Head of caudate nucleus (tissue), 42 donors: ENCODE measurements at places on chromosomes 7 and 10.

GRCh38 chr10:123766761-123767160 is 100.6 kb downstream of the GPR26 start:
- no peak for DNase-seq

DNA sequence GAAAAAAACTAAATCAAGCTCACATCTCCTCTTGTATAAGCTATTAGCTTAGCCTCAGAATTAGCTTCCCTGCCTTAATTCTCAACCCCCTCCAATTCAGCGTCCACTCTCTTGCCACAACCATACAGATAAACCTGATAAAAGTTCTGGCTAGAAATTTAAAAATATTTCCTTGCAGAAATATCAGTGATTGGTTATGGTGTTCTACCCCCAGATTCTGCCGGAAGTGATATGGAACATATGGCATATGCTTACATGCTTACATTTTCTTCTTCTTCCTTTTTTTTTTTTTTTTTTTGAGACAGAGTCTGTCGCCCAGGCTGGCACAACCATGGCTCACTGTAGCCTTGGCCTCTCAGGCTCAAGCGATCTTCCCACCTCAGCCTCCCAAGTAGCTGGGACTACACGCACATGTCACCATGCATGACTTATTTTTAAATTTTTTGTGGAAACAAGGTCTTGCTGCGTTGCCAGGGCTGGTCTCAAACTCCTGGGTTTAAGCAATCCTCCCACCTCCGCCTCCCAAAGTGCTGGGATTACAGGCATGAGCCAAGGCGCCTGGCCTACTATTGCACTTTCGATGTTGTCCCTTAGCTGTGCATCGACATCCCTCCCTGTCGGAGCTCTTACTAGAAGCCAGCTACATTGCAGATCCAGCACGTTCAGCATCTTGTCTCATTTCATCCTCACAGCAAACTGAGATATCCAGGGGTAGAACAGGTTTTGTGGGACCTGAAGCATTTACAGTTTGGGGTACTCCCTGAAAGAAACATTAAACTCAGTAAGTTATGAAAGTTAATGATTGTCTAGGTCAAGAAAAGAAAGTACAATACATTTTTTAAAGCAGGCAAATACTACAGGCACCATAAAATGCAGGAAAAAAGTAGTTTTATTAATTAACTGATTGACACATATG is 205.6 kb upstream of the TCF7L2 start:
- DNase-seq: no peak

DNA sequence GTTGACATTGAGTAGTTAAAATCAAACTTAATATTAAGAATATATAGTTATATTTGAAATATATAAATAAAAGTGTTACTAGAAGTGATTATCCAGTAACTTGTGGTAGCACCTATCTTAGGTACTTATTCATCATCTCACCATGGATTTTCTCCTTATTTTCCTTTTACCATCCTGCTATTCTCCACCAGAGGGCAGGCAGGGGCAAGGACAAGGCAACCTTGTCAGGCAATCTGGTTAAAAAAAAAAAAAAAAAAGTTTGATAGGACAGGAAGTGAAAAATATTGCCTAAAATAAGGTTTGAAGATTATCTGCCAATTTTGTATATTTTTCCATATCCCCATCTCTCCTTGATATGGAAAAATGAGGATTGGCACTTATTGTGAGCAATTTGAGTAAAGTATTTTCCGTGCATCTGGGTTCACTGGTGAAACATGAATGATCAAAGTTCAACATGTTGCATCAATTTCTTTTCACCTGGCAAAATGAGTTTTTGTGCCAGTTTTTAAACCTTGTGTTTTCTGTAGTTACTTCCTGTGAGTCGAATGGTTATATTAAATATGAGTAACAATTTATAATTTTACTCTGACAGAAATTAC is 256.7 kb downstream of the AGMO start:
- no peak for DNase-seq

DNA sequence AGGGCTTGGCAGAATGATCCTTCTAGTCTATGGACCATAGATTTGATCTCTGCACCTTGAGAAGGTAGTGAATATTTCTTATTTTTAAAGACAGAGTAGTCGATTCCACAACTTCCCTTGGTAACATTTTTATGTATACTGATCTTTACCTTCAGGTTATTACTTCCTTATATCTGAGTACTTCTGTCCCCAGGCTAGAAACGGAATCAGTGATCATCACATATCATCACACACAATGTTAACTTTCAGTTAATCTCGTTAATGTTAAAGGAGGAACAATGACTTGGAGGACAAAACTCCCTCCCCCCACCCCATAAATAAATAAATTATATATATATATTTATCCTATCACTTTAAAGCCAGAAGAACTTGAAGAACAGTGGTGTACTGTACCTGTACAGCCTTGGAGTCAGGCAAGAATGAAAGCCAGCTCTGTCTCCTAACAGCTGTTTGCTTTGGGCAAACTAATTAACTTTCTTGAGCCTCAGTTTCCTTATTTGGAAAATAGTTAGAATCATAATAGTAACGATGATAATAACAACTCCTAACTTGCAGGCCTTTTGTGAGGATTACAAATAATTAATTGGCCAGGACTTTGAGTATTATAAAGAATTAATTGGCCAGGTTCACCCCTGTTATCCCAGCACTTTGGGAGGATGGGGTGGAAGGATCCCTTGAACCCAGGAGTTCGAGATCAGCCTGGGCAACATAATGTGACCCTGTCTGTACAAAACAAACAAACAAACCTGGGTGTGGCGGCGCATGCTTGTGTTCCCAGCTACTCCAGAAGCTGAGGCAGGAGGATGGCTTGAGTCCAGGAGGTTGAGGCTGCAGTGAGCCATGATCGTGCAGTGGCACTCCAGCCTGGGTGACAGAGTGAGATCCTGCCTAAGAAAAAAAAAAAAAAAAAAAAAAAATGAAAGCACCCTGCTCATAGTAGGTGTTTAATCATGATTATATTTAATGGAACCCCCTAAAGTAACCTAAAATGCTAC is 63.5 kb downstream of the SAMD9 start:
- DNase-seq: no peak

- no peak for DNase-seq
Measured at GRCh38 chr7:71482284-71482683, 350.3 kb downstream of the GALNT17 start.

DNA sequence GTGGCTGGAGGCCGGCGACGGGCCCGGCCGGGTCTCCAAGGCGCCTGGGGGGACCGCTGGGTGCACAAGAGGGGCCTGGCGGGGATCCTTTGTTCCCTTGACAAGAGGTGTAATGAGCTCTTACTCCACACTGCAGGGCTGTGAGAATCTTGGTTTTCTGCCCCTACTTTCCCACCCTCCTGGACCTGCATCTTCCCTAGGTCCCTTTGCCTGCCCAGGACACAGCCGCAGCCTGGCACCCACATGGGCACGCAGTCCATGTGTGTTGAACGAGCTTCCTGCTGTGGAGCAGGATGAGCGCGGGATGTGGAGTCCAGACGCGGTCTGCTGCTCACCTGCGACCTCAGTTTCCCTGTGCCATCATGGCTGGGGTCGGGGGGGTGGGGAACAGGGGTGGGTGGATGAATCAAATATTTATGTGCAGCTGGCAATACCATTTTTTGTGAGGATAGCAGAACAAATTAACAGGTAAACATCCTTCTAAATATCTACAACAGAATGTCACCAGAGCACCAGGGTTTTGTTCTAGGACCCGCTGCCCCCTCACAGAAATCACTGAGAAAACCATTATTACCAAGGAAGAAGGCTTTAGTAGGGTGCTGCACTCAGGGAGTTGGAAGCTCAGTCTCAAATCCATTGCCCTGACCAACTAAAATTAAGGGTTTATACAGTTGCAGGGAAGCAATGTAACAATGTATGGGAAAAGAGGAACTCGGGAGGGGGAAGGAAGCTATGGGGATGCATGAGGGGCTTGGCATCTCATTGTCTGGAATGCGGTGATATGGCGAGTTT is 474 bp upstream of the NSMCE4A start:
- no peak for DNase-seq

DNA sequence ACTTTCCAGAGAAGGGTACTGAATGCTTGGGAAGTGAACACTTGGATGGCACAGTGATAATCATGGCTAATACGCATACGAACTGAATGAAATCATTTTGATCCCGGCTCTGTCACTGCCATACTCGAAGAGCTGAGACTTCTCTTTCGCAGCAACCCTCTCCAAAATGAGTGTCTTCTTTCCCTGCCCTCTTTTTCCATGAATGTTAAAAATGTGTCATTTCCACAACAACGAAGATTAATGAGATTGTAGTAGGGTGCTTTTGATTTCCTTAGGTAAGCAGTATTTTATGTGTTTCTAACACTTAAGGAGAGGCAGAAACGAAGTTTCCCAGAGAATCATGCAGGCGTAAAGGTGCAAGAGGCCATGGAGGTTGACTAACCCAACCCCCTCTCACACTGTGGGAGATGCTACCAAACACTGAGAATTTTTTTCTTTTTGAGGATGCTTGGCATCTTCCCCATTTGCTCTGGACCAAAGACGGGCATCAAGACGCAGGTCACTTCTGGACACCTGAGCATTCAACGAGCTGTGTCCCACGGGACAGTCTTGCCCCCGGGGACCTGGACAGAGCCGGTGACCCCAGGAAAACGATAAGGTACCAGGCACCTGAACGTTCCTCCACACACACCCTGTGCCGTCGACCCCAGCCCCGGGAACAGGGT is 823 bp downstream of the COPG2 start:
- peak; percentile 2 for DNase-seq

DNA sequence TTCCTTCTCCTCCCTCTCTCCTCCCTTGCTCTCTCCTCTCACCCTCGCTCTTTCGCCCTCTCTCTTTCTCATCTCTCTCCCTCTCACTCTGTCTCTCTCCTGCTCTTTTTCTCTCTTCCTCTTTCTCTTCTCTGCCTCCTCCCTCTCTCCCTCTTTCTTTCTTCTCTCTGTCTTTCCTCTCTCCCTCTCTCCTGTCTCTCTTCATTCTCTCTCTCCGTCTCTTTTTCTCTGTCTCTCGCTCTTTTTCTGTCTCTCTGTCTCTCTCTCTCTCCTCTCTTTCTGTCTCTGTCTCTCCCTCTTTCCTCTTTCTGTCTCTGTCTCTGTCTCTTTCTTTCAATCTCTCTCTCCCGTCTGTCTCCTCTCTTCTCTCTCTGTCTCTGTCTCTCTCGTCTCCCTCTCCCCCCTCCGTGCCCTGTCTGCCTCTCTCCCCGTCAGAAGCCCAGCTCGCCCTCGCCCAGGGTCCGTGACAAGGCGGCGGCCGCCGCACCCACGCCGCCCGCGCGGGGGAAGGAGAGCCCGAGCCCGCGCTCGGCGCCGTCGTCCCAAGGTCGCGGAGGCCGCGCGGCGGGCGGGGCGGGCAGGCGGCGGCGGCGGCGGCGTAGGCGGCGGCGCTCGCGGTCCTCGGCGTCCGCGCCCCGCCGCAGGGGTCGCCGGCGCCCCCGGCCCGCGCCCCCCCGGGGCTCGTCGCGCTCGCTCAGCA is 21.3 kb upstream of the HSPB1 start:
- no peak for DNase-seq

GRCh38 chr10:106474876-106475275 is 689.6 kb downstream of the SORCS1 start:
- DNase-seq: no peak

DNA sequence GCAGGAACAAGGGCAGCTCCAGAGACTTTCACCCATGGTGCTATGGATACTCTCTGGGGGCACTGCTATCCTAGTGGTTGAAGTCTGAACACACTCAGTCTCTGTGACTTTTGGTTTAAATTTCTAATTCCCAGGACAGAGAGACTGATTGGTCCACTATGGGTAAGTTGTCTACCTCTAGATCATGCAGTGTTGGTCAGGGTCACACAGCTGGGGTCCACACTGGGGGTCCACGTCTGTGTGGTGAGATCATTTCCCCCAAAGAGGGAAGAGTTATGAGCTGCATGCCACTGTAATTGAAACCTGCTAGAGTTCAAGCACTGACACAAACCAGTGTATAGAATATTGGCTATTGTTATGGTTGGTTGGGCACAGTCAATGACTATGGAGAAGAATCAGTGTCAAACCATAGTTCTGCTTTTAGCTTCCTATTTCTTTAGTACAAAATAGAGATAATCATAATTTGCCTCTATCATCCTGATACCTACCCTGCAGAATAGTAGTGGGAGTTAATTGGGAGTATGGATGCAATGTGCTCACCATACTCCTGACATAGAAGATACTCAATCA is 101.6 kb downstream of the PRTFDC1 start:
- no peak for DNase-seq

GRCh38 chr10:23079700-23080099 is 15.7 kb upstream of the MSRB2 start:
- no peak for DNase-seq

- DNase-seq: peak; percentile 82
Measured at GRCh38 chr10:71319042-71319799, at the start of gene SLC29A3. Gene SLC29A3 (plus strand): TSS chr10:71319259. CDS start chr10:71319310, 51 bp downstream.

GRCh38 chr7:32458025-32458424 is 32.2 kb downstream of the LSM5 start:
- no peak for DNase-seq

GRCh38 chr10:35040760-35041501 is 49.2 kb downstream of the CUL2 start:
- DNase-seq: no peak

DNA sequence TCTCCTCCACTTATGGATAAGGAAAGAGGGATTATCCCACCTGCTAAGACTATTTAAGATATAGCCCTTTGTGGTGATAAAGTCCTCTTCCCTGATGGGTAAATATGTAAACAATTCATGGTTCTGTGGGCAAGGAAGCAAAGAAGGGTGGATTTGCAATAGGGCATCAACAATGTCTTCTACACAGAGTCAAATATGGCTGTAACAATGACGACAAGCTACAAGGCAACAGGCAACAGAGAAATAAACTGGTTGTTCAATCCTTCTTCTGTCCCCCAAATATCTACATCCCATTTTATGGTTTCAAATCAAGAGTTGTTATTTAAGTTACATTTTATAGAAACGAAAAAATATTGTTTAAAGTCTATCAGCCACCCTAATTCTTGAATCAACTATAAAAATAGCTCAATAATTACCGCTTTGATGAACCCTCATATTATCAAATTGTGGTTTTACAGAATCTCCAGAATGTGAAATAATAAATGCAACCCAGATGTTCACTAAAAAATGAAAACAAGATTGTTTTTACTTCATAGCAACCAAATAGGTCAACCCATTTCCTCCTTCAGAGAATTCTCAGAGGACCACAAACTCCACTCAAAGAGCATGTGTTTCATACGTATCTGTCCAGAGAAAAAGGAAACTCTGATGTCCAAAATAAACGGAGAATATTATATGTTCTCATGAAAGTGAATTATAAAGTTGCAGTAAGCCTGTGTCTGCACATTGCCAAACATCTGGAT is 13.8 kb downstream of the CYTH3 start:
- DNase-seq: no peak
